ENCODE measurements at places on chromosomes 3 and 15.

- DNase-seq, result no peak
Observed at GRCh38 chr15:95829062-95829461, 501.4 kb upstream of the NR2F2 start.

DNA sequence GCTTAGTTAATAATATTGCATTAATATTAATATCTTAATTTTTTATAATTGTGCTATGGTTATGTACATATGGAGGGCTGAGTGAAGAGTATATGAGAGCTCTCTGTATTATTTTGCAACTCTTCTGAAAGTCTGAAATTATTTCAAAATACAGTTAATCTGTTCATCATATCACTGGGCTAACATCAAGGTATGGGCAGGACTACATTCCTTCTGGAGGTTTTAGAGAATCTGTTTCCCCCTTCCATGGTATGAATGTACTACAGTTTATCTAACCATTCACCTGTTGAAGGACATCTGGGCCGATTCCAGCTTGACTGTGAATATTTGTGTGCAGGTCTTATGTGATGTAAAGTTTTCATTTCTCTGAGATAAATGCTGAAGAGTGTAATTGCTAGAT, 5.1 kb downstream of the IL20RB start:
- DNase-seq, result no peak

DNA sequence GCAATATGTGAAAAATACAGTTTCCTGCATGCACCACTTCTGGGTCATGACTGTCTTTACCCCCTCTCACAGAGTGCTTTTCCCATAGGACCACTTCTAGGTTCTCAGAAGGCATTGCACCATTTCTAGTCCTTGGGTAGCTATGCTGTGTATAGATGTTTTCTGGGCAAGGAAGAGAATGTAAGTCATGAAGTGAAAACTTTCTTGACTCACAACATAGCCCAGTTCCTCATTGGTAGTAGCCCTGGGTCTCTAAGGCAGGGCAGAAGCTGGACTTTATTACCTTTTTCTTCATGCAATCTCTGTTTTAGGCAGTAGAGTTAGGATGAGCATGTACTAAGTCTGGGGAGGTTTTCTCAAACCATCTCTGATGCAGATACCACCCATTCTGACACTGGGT, 203.1 kb downstream of the EPHB1 start:
- DNase-seq, result no peak

DNA sequence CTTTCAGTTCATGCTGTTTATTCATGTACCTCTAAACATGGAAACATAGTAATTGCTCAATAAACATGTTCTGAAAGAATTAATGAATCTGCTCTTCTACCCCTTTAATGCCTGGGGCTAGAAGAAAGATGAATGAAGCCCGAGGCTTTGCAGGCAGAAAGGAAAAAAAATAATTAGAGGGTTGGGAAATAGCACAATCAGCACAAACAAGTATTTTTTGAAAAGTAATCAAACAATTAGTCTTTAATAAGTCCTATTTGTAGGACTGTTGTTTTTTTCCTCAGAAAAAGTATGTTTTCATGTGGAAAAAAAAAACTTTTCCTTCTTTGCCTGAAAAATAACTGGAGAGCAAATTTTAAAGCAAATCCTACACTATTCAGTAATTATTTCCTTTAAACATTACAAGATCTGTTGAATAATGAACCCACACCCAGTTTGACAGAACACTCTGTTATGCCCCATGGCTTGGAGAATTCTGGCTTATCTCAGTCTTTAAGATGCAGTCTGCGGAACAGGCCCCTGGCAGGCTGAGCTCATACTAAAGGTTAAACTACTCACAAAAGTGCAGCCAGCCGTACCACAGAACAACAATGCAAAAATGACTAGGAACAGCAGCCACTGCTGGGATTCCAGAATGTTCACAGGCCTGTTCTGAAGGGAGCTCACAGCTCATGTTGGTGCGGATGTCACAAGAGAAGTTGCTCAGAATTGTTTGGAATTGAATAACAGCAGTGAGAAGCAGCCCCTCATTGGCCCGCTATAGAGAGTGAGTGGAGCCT, 79.2 kb downstream of the ABI3BP start:
- no peak for DNase-seq

- no peak for DNase-seq
Observed at GRCh38 chr3:128367221-128367620, 99.5 kb downstream of the DNAJB8 start.

- DNase-seq, result no peak
Observed at GRCh38 chr3:23438657-23439056, 235.5 kb downstream of the UBE2E2 start.

GRCh38 chr15:63166219-63166618, 8.9 kb upstream of the RPS27L start:
- peak; percentile 41 for DNase-seq

DNA sequence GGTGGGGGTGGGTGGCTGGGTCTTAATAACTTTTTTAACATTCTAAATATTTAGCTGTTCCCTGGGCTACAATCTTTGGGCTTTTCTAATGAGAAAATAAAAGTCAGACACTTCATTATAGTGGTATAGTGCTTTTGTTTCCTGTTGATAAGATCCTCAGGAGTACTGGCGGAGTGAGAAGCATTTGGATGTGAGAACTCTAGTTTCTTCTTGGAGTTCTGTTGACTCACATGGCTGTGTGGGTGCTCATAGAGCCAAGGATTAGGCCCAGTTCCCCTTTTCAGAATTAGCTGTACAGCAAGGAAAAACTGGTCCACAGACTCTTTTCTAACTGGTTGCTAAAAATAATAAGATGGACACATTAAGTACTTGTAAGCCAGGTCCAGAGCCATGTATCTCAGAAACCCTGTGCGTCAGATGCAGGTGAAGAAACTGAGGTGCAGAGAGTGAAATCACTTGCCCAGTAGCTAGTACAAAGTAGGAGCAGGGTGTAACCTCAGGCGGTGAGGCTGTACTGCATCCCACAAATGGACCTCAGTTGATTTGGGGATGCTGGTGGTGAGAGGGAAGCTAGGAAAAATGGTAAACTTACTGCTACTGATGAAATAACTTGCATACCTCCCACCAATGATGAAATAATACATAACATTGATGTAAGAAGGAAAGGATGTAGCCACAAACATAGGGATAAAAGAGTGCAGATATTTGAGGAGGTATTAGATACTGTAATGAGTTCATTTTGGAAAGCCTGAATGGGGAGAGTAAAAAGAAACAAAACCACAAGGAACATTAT, 2.3 kb downstream of the ITPR1 start:
- no peak for DNase-seq

GRCh38 chr3:152885076-152885475, 50.1 kb downstream of the P2RY1 start:
- no peak for DNase-seq

DNA sequence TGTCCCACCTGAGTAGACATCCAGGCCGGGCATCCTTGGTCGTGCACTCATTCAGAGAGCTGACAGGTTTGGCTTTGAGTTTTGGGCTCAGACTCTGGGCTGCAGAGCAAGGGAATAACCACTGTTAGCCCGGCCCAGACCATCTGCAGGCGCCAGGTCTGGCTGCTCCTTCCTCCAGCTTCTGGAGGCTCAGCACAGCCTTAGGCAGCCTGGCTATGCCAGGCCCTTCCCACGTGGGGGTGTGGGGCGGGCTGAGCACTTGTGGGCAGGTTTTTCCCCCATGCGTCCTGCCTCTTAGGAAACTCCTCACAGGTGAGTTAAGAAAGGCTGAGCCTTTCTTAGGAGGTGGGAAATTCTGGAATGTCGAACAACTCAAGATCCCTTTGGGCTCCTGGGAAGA, 11.2 kb downstream of the PLA2G4B start:
- no peak for DNase-seq

- DNase-seq, result peak; percentile 21
Observed at GRCh38 chr3:37862219-37862902, 681 bp downstream of the CTDSPL start.

- DNase-seq, result no peak
Observed at GRCh38 chr15:92677999-92678398, 22.4 kb upstream of the FAM174B start.

DNA sequence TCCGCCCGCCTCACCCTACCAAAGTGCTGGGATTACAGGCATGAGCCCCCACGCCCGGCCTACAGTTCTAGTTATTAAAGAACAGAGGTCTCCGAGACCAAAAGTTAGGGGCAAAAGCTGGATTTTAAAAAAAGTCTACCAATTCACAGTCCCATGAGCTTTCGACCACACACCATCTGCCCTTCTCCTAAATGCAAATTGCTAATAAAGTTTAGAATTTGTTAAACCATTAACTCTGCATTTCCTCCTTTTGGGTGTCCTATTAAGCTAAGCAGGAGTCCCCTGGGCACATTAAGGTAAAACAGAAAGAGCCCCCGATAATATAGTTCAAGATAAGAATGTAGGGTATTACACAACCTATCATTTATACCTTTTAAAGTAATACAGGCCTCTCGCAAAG, 322.7 kb downstream of the FOXP1 start:
- no peak for DNase-seq

DNA sequence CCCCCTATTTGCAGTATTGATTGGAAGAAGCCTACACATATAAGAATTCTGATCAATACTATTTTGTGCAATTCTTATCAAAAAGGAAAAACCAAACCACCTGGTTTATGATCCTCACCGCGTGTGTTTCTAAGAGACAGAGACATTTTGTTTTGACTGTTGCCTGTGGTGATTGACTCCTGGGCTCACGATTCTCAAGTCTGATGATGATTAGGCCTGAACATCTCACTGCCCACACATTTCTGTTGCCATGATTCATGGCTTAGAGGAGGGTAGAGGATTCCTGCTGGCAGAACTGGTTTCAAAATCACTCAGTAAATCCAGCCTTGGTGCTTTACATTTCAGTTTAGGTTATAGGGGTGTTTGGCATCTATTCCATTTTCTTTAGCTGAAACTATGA, 88.3 kb upstream of the UBE3A start:
- DNase-seq, result no peak

GRCh38 chr3:123343296-123344174, 105.4 kb downstream of the ADCY5 start:
- DNase-seq, result no peak

DNA sequence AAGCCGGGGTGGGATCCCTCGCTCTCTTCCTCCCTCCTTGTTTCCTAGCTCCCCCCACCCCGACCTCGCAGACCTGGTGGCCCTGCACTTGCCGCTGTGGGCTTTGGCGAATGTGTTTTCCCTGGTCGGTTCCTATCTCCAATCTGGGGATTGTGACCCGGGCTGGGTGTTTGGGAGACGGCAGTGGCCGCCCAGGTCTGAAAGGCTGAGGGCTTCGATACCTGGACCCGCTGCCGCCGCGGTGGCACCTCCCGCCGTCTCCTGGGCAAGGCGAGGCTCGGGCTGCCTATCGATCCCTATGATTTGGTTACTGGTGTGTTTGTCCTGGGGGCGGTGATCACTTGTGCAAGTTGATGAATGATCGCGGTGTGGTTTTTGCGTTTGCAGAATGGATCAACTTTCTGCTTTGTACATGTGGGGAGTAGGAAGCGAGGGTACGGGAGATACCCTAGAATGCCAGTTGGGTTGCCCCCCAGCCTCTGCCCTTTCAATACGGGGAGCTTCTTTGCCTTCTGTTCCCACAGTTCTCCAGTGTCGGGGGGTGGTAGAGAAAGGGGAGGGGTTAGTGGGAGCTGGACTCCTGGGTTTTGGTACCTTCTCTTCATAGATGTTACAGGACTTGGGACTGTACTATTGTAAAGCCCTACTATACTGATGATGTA, 3.0 kb downstream of the BBX start:
- peak; percentile 8 for DNase-seq

DNA sequence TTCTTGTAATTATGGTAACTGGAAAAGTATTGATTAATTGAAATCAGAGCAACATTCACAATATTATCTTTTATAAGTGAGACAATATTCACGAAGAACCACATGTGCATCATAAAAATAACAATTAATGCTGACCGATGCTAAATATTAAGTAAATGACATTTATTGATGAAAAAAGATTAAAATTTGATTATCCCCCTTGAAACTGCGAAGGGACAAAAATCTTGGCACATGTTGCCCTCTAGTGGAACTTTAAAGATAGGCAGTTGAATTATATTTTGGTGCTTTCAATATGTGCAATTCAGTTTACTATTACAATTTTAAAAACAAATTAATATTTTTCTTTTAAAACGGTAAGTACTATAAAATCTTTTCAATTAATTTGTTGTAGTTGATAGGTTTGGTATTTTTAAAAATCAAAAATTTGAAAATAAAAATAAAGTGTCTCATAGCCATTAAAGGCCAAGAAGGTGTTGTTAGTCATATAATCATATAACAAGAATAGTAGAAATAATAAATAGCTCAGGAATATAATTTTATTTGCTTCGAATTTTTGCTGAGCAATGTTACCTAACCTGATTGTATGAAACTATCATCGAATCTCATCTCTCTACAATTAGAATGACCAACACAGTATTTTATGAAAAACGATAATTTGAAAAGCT, 270.2 kb downstream of the ROBO1 start:
- DNase-seq, result no peak

DNA sequence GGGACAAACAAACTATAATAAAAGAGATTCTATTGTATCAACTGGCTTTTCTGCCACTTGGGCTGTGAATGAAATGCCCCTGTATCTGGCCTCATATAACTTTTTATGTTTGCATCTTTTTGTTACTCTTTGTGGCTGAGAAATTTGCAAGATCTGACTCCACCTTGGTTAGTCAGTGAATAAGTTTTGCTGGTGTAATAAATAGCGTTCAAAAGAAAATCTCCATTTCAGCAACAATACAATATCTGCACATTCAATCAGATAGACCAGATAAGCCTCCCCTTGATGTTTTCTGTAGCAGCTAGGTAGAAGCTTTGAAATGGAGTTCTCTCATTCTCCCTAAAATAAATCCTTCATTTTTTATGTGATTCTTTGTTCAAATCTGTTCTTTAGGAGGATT, 12.0 kb downstream of the TRAT1 start:
- DNase-seq, result peak; percentile 53

GRCh38 chr3:19947549-19948225, 790 bp downstream of the RAB5A start:
- DNase-seq, result peak; percentile 57

GRCh38 chr3:123281406-123281805, 79.7 kb downstream of the SEC22A start:
- DNase-seq, result no peak

- no peak for DNase-seq
Observed at GRCh38 chr3:121552379-121552778, 6.6 kb upstream of the POLQ start.

All from CD4-positive, alpha-beta T cell treated with Interleukin-12 subunit alpha and Interleukin-12 subunit beta, for 1 hour (primary cell).